ENCODE measurements at places on chromosomes 4 and X. TPM values are rescaled to one million over a fixed set of nuclear protein-coding genes. Genes with fewer than 3 reads are reported as not detected.

GRCh38 chr4:84966382-84967242 lies at the start of gene WDFY3:
Gene WDFY3, minus strand, starts transcription at chr4:84966690. Its CDS starts 106,099 bp downstream, at chr4:84860591.
- H3K36me3 ChIP-seq: no peaks in the 10 kb centered on the region
- H3K27me3 ChIP-seq: no peaks in the 10 kb centered on the region
- peak; percentile 81 for DNase-seq
- peak within 1 kb of the TSS; percentile 97 for H3K27ac ChIP-seq

DNA sequence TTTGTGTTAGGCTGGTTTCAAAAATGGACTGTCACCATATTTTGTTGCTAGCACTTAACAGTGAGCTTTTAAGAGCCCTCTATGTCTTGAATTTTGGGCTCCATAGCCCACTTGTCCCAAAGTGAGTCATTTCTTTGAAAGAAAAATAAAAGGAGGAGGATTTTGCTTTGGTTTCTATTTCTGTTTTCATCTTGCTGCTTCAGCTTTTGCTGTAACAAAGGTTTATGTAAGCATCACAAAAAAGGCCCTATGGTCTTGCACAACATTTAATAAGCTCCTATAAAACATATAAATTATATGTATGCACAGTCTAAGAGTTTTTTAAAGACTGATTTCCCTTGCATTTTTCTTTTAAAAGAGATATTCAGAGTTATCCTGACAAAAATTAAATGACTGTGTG lies 105.2 kb downstream of the PHOX2B start:
- no peak for DNase-seq
- H3K4me1 ChIP-seq: no peaks in the 10 kb centered on the region
- H3K27me3 ChIP-seq: no peaks in the 10 kb centered on the region
- no peak overlapping the region for H3K4me3 ChIP-seq
- no peaks in the 10 kb centered on the region for H3K36me3 ChIP-seq
- no peak overlapping the region for H3K27ac ChIP-seq

DNA sequence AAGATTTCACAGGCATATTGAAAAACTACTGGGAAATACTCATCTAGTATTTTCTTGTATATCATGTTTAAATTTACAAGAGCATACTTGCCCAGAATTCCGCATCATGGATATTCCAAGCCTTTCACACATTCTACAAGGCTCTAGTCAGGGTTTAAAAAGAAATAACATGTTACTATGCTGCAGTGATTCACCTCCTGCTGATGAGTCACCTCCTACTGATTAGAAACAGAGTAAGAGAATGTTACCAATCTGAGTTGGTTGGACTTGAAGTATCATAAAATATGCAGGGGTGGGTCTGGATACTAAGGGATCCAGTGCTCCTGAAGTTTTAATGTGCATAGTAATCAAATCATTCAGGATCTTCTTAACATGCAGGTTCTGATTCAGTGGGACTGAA lies 192.0 kb upstream of the ANK2 start:
- H3K4me3 ChIP-seq: no peak overlapping the region
- H3K27ac ChIP-seq: no peak overlapping the region
- no peak for DNase-seq
- peaks cover 1% of the 10 kb centered on the region for H3K4me1 ChIP-seq
- no peaks in the 10 kb centered on the region for H3K36me3 ChIP-seq

DNA sequence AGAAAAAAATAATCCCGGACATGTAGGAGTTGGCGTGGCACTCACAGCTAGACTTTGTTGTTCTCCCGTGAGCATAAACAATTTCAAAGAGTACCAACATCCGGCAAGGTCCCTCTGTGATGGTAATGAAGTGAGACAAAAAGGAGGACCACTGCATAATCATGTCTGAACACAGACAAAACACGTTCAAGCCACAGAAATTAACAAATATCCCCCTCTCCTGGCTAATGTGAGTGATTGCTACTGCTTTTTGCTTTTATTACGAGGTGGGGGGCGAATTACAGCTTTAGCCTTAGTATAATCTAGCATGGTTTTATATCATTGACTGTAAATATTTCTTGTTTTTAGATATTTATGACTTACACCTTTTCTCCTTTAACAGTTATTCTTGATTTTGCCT lies 118.5 kb downstream of the PLS3 start:
- H3K4me1 ChIP-seq: no peaks in the 10 kb centered on the region
- no peaks in the 10 kb centered on the region for H3K27me3 ChIP-seq
- no peak for DNase-seq

DNA sequence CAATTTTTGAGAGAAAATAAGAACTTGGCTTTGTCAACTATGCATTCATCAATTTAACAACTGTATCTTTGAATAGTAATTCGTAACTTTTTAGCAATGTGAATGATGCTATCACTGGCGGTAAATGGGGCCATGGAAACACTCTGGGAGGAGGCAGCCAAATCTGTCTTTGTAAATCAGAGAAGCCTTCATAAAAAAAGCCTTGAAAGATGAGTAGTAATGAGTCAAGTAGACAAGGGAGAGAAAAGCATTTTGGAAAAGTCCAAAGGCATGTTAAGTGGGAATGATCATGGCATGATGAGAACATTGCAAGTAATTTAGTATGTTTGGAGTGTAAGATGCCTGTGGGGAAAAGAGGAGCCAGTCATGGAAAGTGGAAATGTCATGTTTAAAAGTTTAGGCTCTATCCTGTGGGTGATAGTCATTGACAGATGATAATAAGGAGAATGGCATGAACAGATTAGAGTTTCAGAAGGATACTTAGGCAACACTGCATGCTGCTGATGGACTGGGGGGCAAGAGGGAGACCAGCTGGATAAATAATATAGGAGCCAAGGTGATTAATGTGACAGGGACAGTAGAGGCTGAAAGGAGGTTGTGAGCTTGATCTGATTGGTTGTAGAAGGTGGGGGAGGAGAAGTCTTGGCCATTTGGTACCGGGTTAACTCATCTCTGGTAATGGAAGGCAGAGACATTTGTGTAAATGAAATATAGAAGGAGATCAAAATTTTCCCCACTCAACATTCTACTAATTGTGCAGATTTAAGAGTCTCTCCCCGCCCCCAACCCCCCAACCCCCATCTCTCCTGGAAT lies 16.3 kb downstream of the SPRY1 start:
- DNase-seq: no peak
- no peak overlapping the region for H3K4me3 ChIP-seq
- no peaks in the 10 kb centered on the region for H3K4me1 ChIP-seq
- H3K36me3 ChIP-seq: no peaks in the 10 kb centered on the region

- H3K27me3 ChIP-seq: no peaks in the 10 kb centered on the region
- DNase-seq: no peak
- peaks cover 2% of the 10 kb centered on the region for H3K4me1 ChIP-seq
- no peaks in the 10 kb centered on the region for H3K36me3 ChIP-seq
Measured at GRCh38 chr4:159267869-159268285, 165.0 kb downstream of the RAPGEF2 start.

DNA sequence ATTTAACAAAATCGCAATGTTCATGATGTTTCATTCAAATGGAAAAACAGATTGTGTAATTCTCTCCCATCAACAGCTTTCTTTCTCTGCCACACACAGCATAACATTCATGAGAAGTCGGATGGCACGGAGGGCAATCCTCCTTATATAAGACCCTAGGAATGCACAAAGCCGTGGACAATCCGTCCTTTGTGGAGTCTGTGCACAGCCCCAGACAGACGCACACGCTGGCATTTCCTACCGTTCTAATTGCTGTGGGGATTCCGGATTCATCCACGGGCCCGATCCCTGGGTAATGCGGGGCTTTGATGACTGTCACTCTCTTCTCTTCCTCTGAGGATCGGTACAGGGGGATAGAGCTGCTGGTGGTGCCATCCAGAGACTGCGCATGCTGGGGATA lies 121.9 kb upstream of the PDLIM3 start:
- DNase-seq: no peak
- no peaks in the 10 kb centered on the region for H3K36me3 ChIP-seq
- no peaks in the 10 kb centered on the region for H3K27me3 ChIP-seq
- no peak overlapping the region for H3K27ac ChIP-seq
- H3K4me3 ChIP-seq: no peak overlapping the region

The CSN1S1 gene
- total RNA-seq: not detected

All from ovary (tissue), 10 donors.